ENCODE measurements at places on chromosomes 1 and 21.

GRCh38 chr1:66336641-66336990 lies 197.3 kb upstream of the SGIP1 start:
- DNase-seq = no peak

DNA sequence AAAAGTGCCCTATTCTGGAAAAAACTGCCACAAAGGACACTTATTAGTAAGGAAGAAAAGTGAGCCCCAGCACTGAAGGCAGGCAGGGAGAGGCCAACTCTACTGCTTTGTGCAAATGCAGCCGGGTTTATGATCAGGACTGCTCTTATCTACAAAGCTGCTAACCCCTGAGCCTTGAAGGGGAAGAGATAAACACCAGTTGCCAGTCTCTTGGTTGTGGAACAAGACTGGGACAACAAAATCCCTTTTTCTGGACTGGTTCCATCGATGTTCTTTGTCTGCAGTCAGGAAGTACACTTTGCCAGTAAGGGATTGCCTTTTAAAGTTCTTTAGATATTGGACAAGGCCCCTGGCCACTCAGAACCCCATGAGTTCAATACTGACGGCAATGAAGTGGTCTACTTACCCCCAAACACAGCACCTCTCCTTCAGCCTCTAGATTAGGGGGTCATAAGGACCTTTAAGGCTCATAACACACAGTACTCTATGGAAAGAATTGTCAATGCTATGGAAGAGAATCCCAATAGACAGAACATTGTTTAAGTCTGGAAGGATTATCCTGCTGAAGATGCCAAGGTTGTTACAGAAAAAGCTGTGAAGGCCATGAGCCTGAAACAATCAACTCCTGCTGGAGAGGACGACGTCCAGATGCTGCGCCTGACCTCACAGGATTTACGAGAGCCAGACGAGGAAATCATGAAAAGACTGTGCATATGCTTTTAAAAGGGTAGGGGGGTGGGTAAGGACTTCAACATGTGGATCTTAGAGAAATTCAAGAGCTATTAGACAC lies 43.6 kb downstream of the GNB1 start:
- DNase-seq = no peak

- DNase-seq = no peak
Measured at GRCh38 chr21:39705849-39706248, 39.1 kb upstream of the IGSF5 start.

- no peak for DNase-seq
Measured at GRCh38 chr1:15616373-15617172, 685 bp upstream of the DDI2 start.

DNA sequence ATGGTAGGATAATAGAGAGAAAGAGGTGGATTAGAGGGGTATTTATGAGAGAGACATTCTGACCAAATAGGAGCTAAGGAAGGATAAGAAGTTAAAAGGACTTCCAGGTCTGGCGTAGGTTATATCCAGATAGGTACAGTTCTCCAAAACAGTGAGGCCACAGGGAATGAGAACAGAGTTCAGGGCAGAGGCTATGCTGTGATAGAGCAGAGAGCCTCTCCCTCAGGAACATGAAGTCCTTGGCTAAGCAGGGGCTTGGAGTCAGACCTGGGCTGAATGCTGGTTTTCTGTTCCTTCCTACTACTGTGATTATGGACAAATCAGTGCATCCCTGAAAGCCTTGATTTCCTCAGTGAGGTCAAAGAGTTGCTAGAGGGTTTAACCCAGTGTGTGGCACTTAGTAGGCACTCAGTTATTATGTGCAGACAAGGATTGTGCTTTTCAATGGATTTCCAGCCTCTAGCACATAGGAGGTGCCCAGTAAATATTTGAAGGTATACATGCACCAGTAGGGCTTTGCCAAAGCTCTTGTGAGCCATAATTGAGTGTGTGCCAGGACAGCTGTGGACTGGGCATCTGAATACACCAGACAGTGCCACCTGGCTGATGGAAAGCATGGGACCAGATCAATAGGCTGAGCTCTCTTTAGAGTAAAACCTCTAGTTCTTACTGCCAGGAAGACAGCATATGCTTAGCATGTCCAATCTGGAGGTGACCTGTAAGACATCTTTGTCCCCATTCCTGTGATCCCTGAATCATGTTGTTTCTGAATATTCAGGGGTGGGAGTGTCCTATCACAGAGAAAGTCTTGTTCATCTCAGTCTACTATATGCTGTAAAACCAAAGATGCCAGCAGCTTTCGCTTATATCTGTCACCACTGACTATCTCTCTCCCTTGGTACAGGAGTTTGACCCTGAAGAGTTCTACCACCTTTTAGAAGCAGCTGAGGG lies 111.1 kb downstream of the PIK3R3 start:
- no peak for DNase-seq

DNA sequence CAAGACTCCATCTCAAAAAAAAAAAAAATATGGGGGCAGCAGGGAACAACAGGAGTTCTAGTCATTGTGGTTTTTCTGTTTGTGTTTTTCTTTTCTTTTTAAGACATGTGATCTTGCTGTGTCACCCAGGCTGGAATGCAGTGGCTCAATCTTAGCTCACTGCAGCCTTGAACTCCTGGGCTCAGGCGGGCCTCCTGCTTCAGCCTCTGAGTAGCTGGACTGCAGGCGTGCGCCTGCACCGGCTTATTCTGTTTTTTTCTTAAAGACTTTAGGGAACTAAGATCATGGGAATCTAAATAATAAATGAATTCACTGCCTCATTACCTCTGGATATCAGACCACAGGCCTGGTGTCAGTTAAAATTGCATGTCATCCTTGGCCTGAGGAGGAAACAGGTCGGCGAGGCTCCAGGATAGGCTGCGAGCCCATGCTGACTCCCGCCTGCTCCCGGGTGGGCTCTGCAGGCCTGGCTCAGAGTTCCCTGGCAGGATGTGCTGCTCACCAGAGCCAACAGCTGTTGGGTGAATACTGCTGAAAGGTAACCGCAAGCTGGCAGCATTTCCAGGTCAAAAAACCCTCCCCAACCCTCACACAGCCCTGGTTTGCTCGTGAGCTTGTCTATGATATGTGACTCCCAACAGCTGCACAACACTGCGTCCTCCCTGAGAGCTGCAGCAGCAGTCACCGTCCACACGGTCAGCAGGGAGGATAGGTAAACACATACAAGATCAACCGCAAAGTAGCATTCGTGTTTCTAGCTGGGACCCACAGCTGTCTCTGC lies 58.1 kb downstream of the SCCPDH start:
- no peak for DNase-seq

DNA sequence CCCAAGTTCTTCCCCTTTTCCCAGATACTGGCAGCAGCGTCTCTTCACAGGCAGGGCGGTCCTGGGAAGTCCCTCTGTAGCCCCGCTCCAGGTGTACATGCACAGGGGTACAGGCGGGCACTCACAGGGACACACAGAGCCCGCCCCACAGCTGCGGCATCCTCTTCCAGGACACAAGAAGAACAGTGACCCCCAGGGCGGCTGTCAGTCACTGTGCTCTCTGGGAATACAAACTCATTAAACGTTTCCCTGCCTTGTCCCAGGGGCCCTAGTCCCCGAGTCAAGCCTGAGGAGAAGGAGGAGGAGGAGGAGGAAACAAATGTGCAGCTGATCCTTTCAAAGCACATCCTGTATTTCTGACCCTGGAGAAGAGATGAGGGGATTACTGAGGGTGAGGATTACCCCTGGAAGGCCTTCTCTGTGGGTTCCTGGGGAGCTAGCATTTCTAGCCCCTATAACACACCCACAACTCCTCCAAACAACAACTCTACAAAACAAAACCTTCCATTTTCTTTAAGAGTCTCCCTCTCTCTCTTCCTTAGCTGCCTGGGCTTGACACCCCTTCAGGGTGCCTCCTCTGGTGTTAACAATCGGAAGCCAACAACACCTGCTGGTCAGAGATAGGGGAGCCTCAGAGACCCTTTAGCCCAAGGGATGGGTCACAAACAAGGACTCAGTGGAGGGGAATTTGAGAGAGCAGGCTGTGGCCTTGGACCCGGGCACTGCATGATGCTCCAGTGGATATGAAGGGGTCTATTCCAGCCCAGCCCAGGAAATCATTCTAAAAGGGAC lies 28.4 kb upstream of the DMBX1 start:
- no peak for DNase-seq

- DNase-seq = no peak
Measured at GRCh38 chr1:109697066-109697465, 9.4 kb downstream of the GSTM1 start.

DNA sequence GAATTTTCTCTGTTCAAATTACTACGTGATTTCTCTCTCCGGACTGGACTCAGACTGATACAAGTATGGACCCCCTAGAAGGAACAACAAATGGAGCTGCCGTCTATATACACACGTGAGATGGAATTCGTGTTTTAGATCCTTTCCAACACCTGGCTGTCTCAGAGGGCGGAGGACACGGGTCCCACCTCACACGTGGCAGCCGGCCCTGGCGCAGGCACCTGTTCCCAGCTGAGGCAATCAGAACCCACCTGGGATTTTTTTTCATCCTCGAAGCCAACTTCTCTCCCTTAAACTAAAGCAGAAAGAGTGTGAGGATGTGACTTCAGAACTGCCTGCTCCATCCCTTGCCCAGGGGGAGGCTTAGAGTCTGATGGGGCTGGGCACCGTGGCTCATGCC lies 34.1 kb upstream of the SCCPDH start:
- no peak for DNase-seq

GRCh38 chr1:37158113-37158749 lies 123.9 kb upstream of the GRIK3 start:
- no peak for DNase-seq

DNA sequence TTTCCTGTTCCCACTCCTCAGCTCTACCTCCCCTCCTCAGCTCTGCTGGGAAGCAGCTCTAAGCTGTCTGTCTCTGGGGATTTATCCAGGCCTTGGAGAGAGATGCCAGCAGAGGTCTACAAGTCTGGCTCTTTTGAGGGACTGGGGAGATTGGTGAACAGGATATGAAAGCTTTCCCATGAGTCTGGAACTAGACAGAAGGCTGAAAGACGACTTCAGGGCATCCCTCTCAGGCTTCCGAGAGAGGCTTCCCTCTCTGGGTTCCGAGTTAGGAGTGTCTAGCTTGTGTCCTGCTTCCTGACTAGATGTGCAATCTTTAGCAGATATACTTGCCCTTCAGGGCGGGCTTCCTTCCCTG lies 733 bp downstream of the TMEM35B start:
- no peak for DNase-seq

DNA sequence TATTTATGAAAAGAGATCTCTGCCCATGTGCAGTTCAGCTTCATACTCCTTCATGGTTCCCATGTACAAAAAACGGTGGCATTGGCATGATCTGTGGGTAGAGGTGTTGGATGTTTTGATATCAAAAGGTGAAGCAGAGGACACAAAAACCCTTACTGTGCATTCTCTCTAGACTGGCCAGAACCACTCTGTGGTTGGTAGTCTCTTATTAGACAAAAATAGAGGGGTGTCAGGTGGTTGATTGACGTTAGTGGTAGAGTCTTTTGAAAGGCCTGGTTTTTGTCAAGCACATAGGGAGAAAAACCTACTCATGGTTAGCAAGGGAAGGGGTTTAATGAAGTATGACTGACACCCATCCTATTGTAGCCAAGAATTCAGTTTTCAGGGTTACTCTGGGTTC lies 400.0 kb upstream of the TMPRSS15 start:
- no peak for DNase-seq

GRCh38 chr1:22877112-22877915 lies 95.4 kb downstream of the LACTBL1 start:
- DNase-seq = no peak

DNA sequence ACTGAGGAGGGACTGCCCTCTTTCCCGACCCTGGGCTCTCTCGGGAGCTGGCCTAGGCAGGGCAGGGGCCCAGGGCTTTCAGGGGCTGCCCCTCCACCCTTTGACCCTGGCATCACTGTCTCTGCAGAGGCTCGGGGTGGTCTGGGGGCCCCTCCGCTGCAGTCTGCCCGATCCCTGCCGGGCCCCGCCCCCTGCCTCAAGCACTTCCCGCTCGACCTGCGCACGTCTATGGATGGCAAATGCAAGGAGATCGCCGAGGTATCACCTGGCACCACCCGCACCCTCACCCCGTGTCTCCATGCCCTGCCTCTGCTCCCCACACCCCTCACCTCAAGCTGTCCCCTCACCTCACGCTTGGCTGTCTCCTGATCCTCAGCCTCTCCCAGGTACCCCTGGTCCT lies 5.5 kb downstream of the AMPD2 start:
- DNase-seq = no peak

- no peak for DNase-seq
Measured at GRCh38 chr21:41149199-41149598, 18.8 kb upstream of the BACE2 start.

DNA sequence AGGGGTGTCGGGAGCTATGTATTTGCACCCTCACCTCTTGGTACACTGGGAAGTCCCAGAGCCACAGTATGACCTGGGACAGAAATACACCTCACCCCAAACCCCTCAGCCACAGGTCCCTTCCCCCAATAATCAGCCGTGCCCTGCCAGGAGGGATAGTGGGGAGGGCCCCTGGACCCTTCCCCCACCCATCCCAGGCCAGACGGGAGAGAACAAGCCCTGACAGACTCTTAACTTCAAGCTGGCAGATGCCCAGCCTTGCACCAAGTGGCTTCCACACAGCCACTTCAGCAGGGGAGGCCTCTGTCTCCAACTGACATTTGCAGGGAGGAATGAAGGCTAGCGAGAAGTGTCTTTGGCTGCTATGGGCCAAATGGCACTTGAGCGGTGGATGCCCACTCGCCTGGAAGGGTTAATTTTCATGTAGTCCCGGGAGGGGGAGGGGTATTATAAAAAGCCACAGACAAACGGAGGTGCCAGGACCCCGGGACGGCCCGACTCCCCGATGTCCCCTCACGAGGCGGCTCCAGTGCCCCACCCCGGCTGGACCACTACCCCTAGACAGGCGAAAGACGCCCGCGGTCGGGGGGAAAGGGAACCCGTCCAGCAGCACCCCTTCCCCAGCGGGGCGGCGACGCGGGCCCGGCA lies 495 bp downstream of the SYNC start:
- no peak for DNase-seq

- no peak for DNase-seq
Measured at GRCh38 chr1:230824919-230825721, 43.2 kb downstream of the C1orf198 start.

DNA sequence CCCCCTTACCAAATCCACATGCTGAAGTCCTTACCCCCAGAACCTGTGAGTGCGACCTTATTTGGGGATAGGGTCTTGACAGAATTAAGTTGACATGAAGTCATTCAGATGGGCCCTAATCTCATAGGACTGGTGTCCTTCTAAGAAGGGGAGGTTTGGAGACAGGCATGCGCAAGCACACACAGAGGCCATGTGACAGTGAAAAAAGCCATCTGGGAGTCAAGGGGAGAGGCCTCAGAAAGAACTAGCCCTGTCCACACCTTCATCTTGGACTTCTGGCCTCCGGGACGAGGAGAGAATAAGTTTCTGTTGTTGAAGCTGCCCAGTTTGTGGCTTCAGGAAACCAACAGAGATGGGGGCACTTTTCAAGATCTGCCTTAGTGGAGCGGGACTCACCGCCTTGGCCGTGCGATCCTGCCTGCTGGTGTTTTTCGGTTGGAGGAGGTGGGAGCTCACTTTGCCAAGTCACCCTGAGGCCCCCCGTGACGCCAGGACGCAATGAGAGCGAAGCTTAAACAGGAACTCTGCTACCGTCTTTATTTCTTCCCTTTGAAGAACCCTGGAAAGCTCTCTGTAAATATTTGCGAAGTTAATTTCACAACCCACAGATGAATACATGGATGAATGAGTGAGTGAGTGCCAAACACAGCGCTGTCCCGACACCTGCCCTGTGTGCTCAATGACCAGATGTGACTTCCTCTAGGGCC lies 42.5 kb upstream of the C1orf174 start:
- no peak for DNase-seq
